Hepatocyte (in vitro differentiated cells): ENCODE measurements at places on chromosomes 16 and 17. TPM values are rescaled to one million over a fixed set of nuclear protein-coding genes. Genes with fewer than 3 reads are reported as not detected.

The DNAH9 gene
- polyA plus RNA-seq: 1.6 and 2.7 TPM in 2 replicates

The JUP gene
- 191 and 214 TPM in 2 replicates for polyA plus RNA-seq

DNA sequence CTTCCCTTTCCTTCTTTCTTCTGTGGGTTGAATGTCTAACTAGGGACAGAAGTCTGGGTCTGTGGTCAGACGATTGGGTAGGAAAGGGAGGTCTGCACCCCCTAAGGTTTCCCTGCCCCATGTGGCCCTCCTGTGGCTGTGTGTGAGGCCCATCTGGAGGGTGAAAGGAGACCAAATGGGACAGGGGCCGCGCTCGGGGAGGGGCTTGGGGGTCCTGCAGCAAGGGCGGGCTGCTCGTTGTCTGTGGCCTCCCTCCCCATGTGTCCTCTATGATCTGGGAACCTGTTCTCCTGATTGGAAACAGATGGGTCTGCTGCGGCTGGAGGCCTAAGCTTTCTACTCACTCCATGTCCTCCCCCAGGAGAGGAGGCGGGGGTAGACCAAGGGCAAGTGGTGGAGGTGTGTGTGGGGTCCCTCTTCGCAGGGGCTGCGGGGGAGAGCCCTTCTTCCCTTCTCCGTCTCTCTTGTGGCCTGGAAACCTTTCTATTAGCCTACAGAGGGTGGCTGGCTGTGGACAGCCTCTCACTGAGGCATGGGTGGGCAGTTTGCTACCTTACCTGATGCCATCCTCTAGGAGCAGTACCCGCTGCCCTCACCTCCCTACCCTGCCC lies 18.6 kb downstream of the IGFBP4 start:
- no peaks in the 10 kb centered on the region for H3K36me3 ChIP-seq
- H3K4me1 ChIP-seq: peaks cover 59% of the 10 kb centered on the region
- no peak overlapping the region for H3K4me3 ChIP-seq
- DNase-seq: peak; percentile 17

- H3K27ac ChIP-seq: peak overlapping the region; percentile 92
- H3K36me3 ChIP-seq: no peaks in the 10 kb centered on the region
- H3K4me1 ChIP-seq: peaks cover 5% of the 10 kb centered on the region
- H3K4me3 ChIP-seq: peak overlapping the region; percentile 60
- H3K27me3 ChIP-seq: no peaks in the 10 kb centered on the region
- DNase-seq: peak; percentile 35
These were observed 797 bp downstream of the NUDT7 start for GRCh38 chr16:77723108-77723514.

DNA sequence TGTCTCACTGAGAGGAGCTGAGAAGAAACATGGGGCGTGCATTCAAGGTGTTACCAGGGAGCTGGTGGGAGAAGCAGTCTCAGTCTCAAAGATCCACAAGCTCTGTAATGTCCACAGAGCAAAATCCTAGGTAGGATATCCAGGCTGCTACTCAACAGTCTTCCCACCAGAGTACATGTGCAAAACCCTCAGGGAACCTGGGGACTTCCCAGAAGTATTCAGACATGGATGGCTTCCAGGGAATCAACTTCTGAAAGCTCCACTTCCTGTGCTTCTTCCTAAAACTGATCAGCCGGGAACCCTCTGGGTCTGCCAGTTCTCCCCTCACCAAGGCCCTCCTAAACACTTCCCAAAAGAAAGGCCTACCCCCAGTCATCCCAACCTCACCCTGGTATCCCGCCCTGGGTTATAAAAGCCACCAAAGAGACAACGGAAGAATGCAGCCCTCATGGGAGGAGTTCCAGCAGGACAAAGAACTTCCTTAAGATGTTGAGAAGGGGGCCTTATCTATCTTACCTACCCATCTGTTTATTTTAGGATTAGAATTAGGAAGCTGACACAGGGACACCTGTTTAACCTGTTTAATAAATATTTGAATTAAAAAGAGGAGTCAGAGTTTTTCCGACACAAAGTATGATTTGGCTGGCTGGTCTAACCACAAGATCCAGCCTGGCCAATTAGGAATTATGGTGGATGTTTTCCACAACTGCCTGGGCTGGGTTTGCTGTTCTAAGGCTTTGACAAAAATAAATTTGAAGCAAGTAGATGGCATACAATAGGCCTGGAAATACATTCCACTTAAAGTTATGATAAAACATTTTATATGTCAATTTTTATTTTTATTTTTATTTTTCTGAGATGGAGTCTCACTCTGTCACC lies 37.0 kb downstream of the CUEDC1 start:
- no peak overlapping the region for H3K4me3 ChIP-seq
- H3K27me3 ChIP-seq: no peaks in the 10 kb centered on the region
- no peak for DNase-seq
- H3K36me3 ChIP-seq: no peaks in the 10 kb centered on the region
- H3K27ac ChIP-seq: no peak overlapping the region
- H3K4me1 ChIP-seq: peaks cover 48% of the 10 kb centered on the region

The PLLP gene
- 31.0 and 38.7 TPM in 2 replicates for polyA plus RNA-seq

DNA sequence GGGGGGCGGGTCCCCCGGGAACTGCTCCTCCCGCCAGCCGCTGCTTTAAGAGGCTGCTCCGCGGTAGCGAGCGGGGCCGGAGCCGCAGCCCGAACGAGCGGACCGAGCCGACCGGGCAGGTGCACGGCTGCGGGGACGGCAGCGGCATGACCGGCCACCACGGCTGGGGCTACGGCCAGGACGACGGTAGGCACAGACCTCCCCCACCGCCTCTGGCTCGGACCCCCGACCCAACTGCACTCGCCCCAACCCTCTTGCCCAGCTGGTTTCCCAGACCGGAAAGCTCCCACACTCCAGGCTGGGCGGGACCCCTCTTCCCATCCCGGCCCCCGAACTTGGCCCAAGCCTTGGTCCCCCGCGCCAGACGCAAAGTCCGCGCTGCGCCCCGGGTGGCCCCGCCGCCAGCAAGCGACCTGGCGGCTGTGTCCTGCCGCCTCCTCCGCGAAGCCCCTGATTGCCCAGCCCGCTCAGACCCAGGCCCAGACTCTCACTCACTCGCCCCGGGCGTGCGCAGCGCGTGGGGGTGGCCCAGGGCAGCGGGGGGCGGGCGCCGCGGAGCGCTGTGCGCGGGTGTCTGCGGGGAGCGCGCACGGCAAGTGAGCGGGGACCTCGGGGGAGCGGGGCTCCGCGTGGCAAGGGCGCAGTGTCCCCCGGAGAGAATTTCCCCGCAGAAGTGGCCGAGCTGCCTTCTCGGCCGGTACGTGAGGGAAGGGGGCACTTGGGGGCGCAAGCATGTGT lies at the start of gene CA7:
CA7 (plus strand) TSS at position 73 of the 738 bp plus-strand sequence; CDS start at position 147, 74 bp downstream.
- no peak within 1 kb of the TSS for H3K27ac ChIP-seq
- H3K4me3 ChIP-seq: peak within 1 kb of the TSS; percentile 33
- no peak for DNase-seq

DNA sequence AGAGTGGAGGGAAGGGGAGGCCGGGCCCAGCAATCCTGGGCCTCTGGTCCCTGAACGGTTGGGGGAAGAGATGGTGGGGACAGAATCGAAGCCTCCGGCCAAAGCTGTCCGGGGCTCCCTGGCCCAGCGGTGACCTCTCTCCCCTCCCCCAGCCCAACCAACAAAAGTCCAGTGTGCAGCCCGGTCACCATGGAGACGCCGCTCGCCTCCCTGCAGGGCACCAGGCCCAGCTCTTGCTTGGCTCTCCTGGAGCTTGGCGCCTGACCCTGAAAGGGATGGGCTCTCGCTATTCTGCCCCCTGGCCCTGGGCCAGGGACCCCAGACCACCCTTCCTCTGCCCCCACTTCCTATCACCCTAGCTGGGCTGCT lies 1.3 kb downstream of the METRN start:
- peaks cover 18% of the 10 kb centered on the region for H3K27me3 ChIP-seq
- no peaks in the 10 kb centered on the region for H3K36me3 ChIP-seq
- H3K4me3 ChIP-seq: no peak overlapping the region
- H3K27ac ChIP-seq: no peak overlapping the region

The CCL3 gene
- polyA plus RNA-seq: 17.0 and 22.2 TPM in 2 replicates

DNA sequence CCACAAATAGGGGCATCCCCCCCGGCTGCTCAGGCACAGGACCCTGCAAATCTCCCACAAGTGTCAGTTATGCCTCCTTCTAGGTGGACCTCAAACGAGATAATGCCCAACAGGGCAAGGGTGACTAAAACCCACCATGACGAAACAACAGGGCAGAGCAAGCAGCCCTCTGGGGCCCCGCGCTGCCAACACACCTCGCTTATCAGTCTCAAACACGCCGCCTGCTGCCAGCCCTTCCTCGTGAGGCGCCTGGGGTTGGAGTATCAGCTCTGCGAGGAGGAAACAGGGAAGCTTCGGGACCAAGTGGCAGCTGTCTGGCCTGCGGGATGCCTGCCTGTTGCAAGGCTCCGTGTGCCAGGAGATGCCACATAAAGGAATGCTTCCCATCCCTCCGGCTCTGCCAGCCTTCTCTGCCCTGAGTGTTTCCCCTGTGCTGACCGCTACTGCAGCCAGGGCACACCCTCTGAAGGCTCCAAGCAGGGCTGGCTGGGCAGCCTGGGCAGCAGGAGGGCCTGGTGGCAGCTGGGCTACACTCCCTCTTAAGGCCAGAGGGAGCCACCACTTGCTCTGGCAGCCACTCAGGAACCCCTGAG lies 2.5 kb downstream of the SMIM5 start:
- H3K27me3 ChIP-seq: no peaks in the 10 kb centered on the region
- no peak for DNase-seq
- H3K4me1 ChIP-seq: peaks cover 28% of the 10 kb centered on the region

GRCh38 chr16:27256861-27257260 lies 11.7 kb downstream of the NSMCE1 start:
- H3K27ac ChIP-seq: no peak overlapping the region
- DNase-seq: no peak
- H3K4me3 ChIP-seq: no peak overlapping the region
- no peaks in the 10 kb centered on the region for H3K27me3 ChIP-seq

GRCh38 chr17:48550502-48551213 lies 5.7 kb upstream of the HOXB2 start:
- no peak for DNase-seq
- no peak overlapping the region for H3K27ac ChIP-seq
- no peaks in the 10 kb centered on the region for H3K36me3 ChIP-seq

GRCh38 chr16:5736209-5736930 lies 638.8 kb upstream of the EEF2KMT start:
- no peak overlapping the region for H3K27ac ChIP-seq
- H3K36me3 ChIP-seq: no peaks in the 10 kb centered on the region
- H3K27me3 ChIP-seq: no peaks in the 10 kb centered on the region
- DNase-seq: no peak
- no peaks in the 10 kb centered on the region for H3K4me1 ChIP-seq

DNA sequence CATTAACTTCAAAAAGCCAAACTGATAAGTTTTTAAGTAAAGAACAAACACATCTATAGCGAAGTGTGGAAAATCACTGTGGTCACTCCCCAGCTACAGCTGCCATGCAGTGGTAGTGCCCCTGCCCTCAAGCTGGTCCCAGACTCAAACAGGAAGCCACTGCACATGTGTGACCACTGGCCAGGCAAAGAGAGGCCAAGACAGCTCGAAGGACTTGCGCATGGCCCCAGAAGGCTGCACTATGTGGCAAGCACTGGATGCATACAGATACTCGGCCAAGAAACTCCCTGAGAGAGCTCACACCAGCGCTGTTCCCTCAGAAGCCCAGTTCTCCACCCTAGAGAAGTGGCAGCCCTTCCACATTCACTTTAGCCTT lies 82.4 kb downstream of the ANKRD11 start:
- no peak overlapping the region for H3K4me3 ChIP-seq
- peaks cover 71% of the 10 kb centered on the region for H3K4me1 ChIP-seq
- H3K27ac ChIP-seq: peak overlapping the region; percentile 77
- H3K27me3 ChIP-seq: no peaks in the 10 kb centered on the region

GRCh38 chr17:19348081-19348650 lies 14.4 kb downstream of the B9D1 start:
- H3K4me1 ChIP-seq: peaks cover 36% of the 10 kb centered on the region
- H3K36me3 ChIP-seq: no peaks in the 10 kb centered on the region
- H3K27ac ChIP-seq: peak overlapping the region; percentile 79
- no peak overlapping the region for H3K4me3 ChIP-seq

- peak overlapping the region; percentile 27 for H3K4me3 ChIP-seq
- no peaks in the 10 kb centered on the region for H3K36me3 ChIP-seq
- no peaks in the 10 kb centered on the region for H3K27me3 ChIP-seq
- no peaks in the 10 kb centered on the region for H3K4me1 ChIP-seq
- DNase-seq: no peak
These were observed 585 bp downstream of the MLKL start for GRCh38 chr16:74700116-74700437.

- peaks cover 8% of the 10 kb centered on the region for H3K4me1 ChIP-seq
- H3K27me3 ChIP-seq: no peaks in the 10 kb centered on the region
- no peak overlapping the region for H3K27ac ChIP-seq
- H3K4me3 ChIP-seq: no peak overlapping the region
- DNase-seq: peak; percentile 88
These were observed 456.2 kb upstream of the DYNLRB2 start for GRCh38 chr16:80084614-80085013.
